Hematopoietic multipotent progenitor cell treated with erythropoietin and hydrocortisone succinate and interleukin-3 and kit ligand, for 15 days (in vitro differentiated cells): ENCODE measurements at places on chromosomes 5 and 9.

GRCh38 chr5:1542781-1543180 lies 19.0 kb upstream of the LPCAT1 start:
- no peak for DNase-seq

- no peak for DNase-seq
Observed at GRCh38 chr5:178396796-178397720, 164.5 kb upstream of the PHYKPL start.

DNA sequence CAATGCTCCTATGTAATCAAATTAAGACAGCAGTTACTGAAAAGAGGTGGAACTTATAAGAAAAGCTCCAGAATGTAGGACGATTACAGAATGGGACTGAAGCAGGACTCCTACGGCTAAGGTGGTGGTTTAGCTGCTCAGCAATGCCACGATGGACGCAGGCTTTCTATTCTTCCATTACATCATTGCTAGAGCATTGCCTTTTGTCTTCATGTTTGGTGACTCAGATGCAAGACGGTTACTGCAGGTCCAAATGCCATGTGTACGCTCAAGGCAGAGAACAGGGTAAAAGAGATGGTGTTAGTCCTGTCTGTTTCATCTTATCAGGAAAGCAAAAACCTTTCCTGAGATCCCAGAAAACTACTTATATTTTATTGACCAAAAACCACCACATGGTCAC lies 255.1 kb downstream of the ZSWIM6 start:
- no peak for DNase-seq

DNA sequence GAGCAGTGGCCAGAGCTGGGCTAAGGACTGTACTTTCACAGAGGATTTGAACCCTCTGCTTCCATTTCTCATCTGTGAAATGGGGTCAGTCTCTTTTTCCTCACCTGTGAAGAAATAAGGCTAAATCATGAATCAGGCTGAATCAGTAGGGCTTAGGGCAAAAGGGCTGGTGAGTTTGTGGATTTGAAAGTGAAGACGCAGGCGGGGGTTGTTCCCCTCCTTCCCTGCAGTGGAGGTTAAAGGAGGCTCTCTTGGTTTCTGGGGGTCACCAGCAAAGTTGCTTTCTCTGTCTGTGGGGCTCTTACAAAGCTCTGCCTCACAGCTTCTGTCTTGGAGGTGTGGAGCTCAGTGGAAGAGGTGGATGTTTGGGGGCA lies 17.6 kb upstream of the NDST1 start:
- DNase-seq = no peak

GRCh38 chr5:59095480-59095879 lies 512.6 kb downstream of the RAB3C start:
- no peak for DNase-seq

- DNase-seq = no peak
Observed at GRCh38 chr9:111271481-111272080, 58.4 kb downstream of the OR2K2 start.

DNA sequence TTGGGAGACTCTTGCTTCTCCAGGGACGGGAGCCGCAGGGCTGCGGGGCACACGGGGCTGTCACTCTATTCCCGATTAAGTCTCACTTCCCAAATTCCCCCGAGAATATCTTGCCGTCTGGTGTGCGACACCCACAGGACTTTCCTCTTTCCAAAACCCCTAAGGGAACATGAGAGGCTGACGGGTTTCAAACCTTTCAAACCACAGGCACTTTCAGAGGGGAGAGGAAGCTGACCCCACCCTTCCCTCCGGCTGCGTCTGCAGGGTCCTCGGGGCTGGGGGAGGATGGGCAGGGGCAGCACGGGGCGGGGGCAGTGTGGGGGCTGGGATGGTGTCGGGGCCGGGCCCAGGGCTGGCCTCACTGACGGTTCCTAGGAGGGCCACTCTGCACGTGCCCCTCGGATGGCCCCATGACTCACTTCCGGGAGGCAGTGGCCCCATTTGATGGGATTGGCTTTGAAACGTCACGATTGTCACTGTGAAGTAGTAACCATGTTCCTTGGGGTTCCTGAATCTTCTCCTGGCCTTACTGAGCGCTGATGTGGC lies 38.2 kb downstream of the SLC9A3 start:
- no peak for DNase-seq

- no peak for DNase-seq
Observed at GRCh38 chr9:112555844-112556482, 69.3 kb downstream of the KIAA1958 start.

GRCh38 chr5:58224661-58225060 lies 235.2 kb downstream of the PLK2 start:
- no peak for DNase-seq

DNA sequence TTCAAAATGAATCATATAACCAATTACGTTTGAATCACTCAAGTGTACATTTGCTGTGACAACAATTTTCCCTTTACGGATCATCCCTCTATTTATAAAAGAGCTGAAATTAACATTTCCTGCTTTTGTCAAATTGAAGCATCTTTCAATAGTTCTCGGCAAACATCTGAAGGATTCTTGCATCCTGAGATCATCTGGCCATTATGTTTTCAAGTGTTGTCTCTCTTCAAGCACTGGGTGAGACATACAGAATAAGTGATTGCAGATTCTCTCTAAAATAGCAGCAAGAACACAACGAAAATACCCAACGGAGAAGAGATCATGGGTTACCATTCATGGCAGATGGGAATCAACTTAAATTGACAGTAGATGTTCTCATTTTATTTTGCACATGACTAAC lies 283.4 kb upstream of the GRAMD2B start:
- no peak for DNase-seq

GRCh38 chr5:141681695-141682641 lies at the start of gene ARAP3:
Gene ARAP3, minus strand, starts transcription at chr5:141682230. Its CDS starts 1,744 bp downstream, at chr5:141680486.
- peak; percentile 64 for DNase-seq

GRCh38 chr5:132229236-132229635 lies 1.6 kb upstream of the P4HA2 start:
- no peak for DNase-seq

DNA sequence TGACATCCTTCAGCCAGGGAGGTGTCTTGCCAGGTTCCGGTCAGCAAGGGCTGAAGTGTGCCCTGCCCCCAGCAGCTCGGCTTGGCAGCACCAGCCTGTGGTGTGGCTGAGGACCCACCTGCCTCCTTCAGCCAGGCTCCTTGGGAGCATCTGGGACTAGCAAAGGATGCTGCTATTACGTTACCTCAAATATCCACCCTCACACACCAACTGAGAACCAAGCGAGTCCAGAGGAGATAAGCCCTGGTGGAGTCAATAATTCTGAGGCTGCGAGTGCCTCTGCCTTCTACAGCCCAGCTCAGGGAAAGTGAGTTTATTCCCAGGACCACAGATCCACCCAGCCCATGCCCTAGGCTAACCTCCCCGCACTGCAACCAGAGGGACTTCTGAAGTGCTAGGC lies 57.1 kb upstream of the FSTL4 start:
- DNase-seq = no peak

DNA sequence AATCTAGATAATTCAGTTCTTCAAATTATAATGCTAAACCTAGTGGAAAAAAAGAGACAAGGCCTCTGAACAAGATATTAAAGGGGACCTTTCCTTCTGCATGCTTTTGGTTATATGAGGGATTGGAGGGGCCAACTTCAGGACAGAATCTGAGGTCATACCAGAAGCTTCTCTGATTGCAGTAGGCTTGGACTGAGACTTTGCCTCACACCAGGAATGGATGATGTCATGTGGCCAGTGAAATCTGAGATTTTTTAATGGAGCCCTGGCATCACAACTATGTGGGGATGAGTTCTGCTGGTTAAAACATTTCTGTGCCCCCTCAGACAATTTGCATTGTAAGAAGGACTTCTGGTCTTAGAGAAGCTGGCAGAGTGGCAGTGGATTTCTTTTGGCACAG lies 88.6 kb downstream of the ANGPTL2 start:
- no peak for DNase-seq

DNA sequence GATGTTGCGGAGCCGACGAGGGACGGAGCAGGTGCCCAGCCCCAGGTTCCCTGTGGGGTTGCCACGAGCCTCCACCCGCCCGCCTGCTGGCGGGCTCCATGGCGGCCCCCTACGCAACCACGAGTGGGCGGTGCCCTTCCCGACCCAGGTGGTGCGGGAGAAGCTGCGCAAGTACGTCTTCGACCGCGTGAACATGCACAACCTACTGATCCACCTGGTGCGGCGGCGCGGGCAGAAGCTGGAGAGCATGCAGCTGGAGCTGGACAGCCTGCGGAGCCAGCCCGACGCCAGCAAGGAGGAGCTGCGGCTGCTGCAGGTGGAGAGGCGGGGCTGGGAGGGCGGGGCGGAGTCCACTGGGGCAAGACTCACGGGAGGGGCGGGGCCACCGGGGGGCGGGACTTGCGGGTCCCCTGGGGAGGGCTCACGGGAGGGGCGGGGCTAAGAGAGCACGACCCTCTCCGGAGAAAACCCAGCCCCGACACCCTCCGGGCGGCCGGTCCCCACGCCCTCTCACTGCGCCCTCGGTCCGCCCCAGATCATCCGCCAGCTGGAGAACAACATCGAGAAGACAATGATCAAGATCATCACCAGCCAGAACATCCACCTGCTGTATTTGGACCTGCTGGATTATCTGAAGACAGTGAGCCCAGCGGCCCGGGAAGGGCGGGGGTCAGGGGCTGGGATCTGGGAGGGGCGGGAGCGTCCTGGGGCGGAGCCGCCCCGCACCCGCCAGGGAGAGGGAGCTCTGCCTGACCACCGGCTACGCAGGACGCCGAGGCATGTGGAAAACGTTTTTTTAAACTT lies 3.9 kb downstream of the CCDC183 start:
- DNase-seq = peak; percentile 80

GRCh38 chr5:40689438-40689837 lies 9.7 kb downstream of the PTGER4 start:
- DNase-seq = no peak

DNA sequence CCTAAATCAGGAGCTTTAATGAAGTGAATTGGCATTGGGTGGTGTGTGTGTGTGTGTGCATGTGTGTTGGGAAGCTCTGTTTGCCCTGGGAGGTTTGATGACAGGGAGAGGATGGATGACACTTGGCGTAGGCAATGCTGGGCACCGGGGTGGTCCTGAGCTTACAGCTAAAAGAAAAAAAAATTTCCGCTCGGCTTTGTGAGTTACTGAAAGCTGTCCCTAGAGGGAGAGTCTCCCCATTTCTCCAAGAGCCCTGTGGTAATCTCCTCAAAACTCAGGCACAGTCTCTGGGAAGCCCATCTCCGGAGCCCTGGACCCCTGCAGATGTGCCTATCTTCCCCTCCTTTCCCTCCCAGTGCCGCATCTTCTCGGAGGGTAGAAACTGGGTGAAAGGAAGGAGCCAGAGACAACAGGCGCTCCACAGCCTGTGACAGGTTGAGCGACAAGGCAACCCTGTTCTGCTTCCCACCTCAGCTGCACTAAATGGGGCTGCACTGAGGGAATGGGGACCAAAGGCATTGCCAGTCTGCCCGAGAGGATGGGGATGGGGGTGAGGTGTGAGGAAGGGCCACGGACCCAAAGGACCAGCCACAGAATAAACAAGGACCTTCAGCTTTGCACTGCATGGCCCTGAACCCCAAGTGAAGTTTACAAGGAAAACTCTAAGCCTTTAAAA lies 35.8 kb upstream of the TIFAB start:
- no peak for DNase-seq
